ENCODE measurements at places on chromosomes 3 and 15. TPM values are rescaled to one million over a fixed set of nuclear protein-coding genes. Genes with fewer than 3 reads are reported as not detected.
A peak's percentile ranks its signal among the peaks of the same experiment; 100 is the strongest.

DNA sequence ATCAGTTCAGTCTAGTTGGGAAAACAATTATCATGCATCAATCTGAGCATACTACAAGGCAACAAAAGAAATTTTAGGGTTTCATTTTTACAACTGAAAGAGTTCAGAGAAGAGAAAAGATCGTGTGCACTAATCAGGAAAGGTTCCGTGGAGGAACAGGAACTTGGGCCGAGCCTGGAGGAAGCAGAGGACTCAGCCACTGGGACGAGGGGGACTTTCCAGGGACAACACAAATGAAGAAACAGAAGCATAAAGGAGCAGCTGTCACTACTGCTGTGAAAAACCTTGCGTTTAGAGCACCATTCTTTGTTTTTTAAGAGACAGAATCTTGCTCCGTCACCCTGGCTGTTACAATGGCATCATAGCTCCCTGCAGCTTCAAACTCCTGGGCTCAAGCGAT, 60.5 kb downstream of the MYO1E start:
- DNase-seq: no peak

PLSCR1 gene
- 78.2 TPM for total RNA-seq

MYLK gene
- total RNA-seq: 790 TPM

- no peak for DNase-seq
Observed at GRCh38 chr15:95091444-95091843, 860.1 kb downstream of the MCTP2 start.

OSTN gene
- total RNA-seq: not detected

DNA sequence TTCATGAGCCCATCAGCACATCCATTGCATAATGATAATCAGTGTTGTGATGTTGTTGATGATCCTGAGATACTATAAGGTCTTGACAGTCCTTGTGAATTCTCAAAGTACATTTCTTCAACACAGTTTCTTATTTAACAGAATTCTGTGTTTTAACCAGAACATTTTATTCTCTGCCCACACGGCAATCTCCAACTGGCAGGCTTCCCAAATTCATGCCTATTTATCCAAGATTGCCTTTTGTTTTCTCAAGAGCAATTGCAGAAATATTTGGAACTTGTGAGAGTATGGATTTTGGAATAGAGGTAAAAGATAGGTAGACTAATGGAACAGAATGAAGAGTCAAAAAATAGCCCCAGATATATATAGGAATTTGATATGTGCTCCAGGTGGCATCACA, 116.0 kb downstream of the UACA start:
- no peak for DNase-seq

WDR72 gene
- total RNA-seq: 0.15 TPM

SMCO1 gene
- not detected for total RNA-seq

- no peak for DNase-seq
Observed at GRCh38 chr3:73547427-73548248, 77.1 kb downstream of the PDZRN3 start.

DNA sequence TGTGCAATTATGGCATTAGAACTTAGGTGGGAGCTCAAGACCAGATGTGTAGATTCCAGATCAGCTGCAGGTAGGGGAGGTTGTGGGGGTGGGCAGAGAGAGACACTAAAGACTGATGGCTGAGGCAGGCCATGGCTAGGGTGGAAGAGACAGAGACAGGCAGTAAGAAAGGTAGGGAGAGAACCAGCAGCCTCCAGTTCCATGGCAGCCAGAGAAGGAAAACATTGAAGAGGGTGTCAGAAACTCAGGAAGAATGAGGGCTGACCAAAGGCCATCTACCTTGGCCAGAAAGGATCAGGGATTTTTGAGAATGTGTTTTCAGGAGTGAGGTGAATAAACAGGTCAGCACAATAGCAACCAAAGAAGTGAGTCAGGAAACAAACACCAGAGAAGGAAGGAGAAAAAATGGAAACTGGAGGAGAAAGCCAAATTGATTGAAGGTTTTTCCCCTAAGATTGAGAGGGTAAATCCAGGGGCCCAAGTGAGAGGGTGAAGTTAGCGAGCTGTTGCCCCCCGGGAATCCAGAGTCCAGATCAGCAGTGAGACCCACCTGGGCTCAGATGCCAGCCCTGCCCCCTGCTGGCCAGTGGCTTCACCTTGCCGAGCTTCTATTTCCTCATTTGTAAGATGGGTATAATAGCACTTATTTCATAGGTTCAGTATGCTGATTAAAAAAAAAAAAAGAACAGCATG, 41.0 kb downstream of the ABHD2 start:
- DNase-seq: peak; percentile 52

ADAMTS7 gene
- 21.4 TPM for total RNA-seq

- DNase-seq: no peak
Observed at GRCh38 chr3:58054652-58055051, 46.4 kb downstream of the FLNB start.

DNA sequence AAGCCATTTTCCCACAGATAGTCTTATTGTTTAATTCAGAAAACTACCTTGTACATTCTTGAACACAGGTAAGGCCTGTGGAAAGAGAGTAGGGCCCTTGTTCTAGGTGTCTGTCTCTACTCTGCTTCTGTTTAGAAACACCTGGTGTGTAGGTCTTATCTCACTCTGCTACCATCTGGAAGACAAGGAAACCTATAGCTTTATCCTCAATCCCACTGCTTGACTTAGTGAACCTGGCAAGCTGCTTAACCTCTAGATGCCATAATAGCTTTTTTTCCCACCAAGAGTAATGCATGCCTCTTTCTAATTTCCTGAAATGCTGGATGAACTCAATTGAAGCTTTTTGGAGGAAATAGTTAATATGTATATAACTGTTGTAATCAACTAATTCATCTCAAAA, 82.6 kb upstream of the RAP2B start:
- DNase-seq: no peak

C3orf22 gene
- not detected for total RNA-seq

RASGRF1 gene
- total RNA-seq: 1.8 TPM

DNA sequence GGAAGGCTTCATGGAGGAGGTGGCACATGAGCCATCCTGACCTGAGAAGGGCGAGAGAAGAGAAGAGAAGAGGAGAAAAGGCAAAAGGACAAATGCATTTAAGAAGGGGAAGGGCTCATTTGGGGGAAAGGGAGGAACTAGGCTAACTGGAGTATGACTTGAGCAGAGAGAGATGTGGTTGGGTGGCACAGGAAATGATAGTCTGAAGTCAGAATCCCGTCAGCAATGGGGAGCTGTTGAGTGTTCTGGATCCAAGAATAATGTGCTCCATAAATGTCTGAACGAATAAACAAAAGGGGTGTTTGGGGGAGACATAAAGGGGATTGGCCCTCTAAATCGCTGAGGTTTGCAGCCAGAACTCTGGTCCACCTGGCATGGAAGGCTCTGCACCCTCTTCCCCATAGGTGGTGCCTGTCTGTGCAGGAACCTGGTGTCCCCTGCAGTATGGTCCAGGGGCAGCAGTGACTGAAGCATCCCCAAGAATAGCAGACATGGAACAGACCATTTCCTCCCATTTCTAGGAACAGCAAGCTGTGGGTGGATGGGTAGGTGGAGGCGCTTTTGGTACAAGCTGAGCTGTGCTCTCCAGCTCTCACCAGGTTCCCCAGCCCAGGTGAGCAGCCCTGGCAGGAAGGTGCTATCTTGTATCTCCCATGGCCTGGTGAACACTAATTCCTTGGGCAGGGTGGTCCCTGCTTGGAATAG, 15.2 kb downstream of the CORO2B start:
- DNase-seq: no peak

UROC1 gene
- not detected for total RNA-seq

DNA sequence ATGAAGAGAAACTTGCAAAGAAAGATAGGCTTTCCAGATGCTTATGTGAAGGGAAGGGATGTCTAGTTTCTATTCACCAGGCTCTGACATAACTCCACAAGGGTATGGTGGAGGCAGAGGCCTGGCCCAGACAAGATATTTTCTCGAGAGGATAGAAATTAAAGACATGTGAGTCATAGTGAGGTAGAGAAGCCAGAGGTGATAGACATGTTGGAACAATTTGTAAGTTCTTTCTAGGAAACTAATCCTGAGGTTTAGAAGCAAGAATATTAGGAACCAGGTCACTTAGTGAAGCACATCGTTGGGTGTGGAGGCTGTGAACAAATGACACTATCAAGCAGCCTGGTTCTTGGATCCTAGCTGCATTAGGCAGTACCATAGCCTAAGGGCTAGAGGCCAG, 176.9 kb downstream of the BBX start:
- no peak for DNase-seq

KBTBD12 gene
- 2.8 TPM for total RNA-seq

MITF gene
- 66.0 TPM for total RNA-seq

ARL14 gene
- not detected for total RNA-seq

GRIP2 gene
- 8.0 TPM for total RNA-seq

GRCh38 chr3:50237133-50237651, 1.2 kb downstream of the GNAI2 start:
- DNase-seq: no peak

ARPP21 gene
- total RNA-seq: not detected

GRCh38 chr3:170487031-170487430, 68.4 kb downstream of the CLDN11 start:
- DNase-seq: no peak

DNA sequence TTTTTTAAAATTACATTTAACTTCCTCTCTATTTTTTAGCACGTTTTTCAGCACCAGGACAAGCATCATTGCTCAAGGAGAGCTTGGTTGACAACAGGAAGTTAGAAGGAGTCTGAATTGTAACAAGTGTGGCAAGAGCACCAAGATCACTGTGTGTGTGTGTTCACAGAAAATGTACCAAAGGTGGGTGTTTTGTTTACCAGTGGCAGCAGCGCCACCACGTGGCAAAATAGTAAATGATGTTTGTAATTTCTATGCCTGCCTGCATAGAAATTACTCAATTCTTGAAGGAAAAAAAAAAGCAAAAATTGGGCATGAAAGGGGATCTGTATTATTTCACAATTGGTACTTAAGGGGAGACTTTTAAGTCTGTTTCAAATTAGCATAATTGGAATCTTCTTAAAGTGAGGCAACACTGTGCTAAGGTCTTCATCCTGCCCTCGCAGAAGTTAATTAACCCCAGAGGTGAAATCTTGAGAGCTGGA, 7.4 kb upstream of the U2SURP start:
- DNase-seq: peak; percentile 39

DNA sequence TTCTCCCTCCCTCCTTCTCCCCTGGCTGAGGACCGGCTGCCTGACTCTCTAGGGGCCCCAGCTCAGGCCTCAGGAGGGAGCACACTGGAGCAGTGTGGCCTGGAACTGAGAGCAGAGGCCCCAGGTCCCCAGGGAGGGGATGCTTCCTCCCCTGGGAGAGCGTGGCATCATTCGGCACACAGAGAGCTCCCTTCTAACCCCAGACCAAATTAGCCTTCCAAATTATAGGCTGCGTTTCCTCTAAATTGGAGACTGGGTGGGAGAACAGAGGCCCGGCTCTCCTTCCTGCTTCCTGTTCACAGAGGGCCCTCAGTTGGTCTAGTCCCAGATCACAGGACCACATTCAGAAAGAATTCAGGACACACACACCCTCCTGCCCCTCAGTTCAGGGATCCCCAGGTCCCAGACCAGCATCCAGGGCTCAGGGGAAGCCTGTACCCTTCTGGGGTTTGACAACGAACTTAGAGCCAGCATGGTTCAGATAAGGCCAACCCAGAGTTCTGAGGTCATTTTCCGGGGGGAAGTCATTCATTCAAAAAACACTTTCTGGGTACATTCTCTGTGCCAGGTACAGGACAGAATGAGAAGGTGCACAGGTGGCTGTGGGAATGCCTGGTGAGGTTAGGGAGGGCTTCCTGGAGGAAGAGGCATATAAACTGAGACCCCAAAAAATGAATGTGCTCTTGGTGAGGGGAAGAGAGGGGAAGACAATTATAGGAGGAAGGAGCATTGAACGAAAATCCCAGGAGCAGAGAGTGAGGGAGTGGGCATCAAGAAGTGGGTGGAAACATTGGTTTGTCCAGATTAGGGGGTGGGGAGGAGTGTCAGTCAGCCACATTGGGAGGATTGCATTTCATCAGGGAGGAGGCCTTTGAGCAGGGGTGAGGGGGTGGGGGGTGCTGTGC, 28.4 kb upstream of the RPL29 start:
- DNase-seq: no peak

- DNase-seq: no peak
Observed at GRCh38 chr3:44412365-44412764, 65.1 kb downstream of the ZNF445 start.

DNA sequence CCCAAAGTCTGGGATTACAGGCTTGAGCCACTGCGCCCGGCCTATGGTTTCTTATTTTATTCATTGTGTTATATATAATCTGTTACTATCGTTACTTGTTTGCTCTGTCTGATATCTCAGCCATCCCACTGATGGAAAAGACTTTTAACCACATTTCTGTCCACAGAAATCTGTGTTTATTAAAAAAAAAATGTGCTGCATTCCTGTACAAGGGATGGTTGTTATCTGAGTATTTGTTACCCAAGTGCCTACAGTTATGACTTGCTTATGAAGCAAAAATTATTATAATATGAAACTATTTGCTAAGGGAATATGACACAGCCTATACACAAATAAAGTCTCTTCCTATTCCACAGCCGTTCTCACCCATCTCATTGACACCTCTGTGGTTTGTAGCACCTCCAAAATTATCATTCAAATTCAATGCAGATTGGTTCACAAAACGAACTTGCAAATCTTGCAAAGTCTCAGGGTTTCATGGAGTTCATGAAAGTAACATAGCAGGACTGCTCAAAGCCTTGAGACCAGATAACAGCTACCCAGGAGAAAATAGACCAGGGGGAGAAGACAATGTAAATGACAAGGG, 47.4 kb upstream of the UBE2E1 start:
- no peak for DNase-seq

DNA sequence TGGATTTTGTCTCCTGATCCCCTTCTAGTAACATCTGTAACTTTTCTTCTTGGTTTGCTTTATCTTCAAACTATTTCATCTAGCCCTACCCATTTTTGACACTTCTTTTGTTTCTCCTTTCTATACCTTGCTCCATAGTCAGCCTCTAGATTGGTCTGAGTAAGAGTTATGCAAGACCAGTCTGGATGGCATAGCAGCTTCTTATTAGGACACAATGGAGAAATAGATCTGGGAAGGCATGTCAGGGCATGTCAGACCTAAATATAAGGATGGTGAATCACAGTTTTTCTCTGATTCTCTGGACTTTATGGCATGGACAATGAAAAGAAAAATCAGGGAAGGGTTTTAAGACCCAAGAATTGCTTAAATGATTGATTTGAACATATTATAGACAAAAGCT, 452.5 kb downstream of the RAP2B start:
- no peak for DNase-seq

GOLGA6D gene
- total RNA-seq: not detected

STARD9 gene
- 25.2 TPM for total RNA-seq

GRCh38 chr15:100932676-100933348, 13.7 kb downstream of the LRRK1 start:
- DNase-seq: no peak

DNA sequence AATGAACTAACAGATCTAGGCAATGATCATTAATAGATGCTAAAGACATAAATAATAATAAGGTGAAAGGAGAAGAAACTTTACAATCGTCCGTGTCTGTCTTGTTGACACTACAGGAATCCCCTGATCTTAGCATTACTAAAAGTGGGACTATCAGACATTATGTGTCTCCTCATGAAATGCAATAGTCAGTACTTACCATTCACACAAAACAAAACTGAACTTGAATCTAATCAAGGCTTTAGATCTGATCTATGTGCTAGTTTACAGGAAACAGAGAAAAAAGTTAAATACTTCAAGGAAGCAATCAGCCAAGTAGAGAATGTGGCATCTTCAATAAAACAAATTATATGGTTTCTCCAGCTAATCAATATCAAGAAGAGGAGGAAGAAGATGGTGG, 73.7 kb downstream of the PIK3CB start:
- no peak for DNase-seq

Measured in uterus (tissue), 4 donors.